CD4-positive, alpha-beta T cell treated with Interleukin-4 for 1 hour (primary cell): ENCODE measurements at places on chromosomes 6 and 20.

DNA sequence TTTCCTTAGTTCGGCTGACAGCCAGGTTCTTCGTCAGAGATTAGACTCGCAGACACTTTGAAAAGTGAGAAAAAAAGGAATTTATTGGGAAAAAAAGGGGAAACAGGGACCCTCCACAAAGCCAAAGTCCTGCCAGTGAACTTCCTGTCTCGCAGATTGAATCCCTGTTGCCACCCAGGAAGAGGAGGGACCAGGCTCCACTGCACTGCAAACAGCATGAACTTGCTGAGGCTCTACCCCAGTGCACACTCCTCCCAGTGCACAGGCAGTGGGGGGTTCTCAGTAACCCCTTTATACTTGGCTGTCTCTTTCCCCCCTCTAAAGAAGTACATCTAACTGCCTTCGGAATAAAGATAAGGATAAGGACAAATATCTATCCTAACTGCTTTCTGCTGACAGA is 959.0 kb downstream of the GRIK2 start:
- no peak for DNase-seq

GRCh38 chr6:13101409-13101808 is 226.9 kb downstream of the TBC1D7 start:
- no peak for DNase-seq

- peak; percentile 71 for DNase-seq
Observed at GRCh38 chr20:63567386-63568169, 6.5 kb downstream of the HELZ2 start.

DNA sequence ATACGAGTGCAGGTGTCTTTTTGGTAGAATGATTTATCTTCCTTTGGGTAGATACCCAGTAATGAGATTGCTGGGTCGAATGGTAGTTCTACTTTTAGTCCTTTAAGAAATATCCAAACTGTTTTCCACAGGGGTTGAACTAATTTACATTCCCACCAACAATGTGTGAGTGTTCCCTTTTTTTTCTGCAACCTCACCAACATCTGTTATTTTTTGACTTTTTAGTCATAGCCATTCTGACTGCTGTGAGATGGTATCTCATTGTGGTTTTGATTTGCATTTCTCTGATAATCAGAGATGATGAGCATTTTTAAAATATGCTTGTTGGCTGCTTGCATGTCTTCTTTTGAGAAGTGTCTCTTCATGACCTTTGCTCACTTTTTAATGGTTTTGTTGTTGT is 1.9 kb upstream of the ZNF831 start:
- DNase-seq, result peak; percentile 75

DNA sequence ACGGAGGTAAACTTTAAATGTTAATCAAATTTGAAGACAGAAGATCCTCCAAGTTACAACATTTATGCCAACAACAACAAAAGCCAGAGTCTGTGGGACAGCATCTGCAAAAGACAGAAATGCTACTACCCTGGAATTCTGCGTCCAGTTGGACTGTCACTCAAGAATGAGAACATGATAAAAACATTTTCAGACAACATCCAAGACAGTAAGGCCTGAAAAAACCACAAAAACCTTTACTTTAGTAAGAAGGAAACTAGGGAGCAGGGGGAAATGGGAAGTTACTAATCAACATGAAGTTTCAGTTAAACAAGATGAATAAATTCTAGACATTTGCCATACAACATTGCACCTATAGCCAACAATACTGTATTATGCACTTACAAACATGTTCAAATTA is 77.6 kb downstream of the MLIP start:
- DNase-seq, result no peak

GRCh38 chr20:40942006-40942405 is 86.6 kb upstream of the TOP1 start:
- no peak for DNase-seq

GRCh38 chr20:34999021-34999451 is 43.4 kb downstream of the MYH7B start:
- no peak for DNase-seq

- no peak for DNase-seq
Observed at GRCh38 chr20:22762576-22763256, 178.3 kb upstream of the FOXA2 start.

- DNase-seq, result no peak
Observed at GRCh38 chr6:67766057-67766456, 869.0 kb upstream of the ADGRB3 start.

DNA sequence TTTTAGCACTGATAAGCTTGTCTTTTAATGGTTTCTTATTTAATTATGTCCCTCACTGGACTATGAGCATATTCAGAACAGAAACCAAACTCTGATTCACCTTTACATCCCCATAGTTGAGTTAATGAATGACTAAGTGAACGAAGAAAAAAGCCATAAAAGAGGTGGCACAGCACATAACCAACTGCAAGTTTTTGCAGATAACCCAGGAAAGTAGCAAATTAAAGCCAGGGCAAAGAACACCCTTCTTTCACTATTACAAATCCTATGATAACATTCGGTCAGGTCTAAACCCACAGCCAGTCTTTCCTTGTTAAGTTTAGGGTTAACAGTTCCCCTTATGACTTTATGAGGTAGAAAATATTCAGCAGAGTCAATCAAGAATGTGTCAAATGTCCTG is 102.7 kb downstream of the RIN2 start:
- DNase-seq, result no peak

DNA sequence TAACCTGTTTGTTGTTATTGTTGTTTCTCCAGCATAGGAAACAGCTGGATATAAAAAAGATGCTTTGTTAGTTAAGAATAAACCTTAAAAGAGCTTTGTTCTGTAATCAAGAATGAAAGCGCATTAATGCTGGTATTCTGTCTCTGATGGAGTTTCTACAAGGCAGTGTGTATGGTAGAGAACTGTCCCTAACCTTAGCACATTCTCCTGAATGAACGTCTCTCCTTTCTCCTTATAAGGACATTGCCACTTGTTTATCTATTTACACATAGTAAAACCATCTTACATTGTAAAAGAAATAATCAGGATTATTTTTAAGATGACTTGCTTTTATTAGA is 33.8 kb upstream of the LCA5 start:
- no peak for DNase-seq

- DNase-seq, result no peak
Observed at GRCh38 chr6:138442663-138443062, 38.6 kb downstream of the HEBP2 start.

DNA sequence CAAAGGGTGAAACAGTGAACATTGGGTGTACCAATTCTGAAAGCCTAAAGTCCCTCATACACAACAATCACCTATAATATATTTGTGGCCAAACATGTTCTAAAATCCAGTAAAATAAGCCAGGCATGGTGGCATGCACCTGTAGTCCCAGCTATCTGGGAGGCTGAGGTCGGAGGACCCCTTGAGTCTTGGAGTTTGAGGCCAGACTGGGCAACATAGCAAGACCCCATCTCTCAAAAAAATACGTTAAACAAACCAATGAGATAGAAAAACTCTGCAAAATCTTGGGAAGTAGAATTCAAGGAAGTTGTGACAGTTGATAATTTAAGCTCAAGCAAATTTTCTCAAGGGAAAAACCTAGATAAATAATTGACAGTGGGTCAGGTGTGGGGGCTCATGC is 92.6 kb downstream of the CAP2 start:
- DNase-seq, result no peak

GRCh38 chr6:109706513-109706912 is 15.4 kb downstream of the FIG4 start:
- no peak for DNase-seq

DNA sequence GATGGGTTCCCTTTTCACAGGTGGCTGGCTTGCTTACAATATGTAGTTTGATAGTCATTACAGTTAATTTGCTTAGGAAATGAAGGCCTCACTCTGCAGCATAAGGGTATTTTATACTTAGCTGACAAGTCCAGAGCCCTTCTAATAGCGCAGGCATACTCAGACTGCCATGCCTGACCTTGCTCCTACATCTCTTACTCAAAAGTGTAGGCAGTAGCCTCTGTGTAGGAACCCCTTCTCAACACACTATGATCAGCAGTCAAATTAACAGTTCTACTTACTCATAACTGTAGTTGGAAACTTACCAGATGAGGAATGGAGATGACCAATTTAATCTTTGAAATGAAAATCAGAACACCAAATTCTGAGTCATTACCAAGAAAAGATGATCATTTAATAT is 373.5 kb downstream of the TBC1D32 start:
- no peak for DNase-seq

- no peak for DNase-seq
Observed at GRCh38 chr20:15836634-15837033, 736.6 kb downstream of the KIF16B start.

DNA sequence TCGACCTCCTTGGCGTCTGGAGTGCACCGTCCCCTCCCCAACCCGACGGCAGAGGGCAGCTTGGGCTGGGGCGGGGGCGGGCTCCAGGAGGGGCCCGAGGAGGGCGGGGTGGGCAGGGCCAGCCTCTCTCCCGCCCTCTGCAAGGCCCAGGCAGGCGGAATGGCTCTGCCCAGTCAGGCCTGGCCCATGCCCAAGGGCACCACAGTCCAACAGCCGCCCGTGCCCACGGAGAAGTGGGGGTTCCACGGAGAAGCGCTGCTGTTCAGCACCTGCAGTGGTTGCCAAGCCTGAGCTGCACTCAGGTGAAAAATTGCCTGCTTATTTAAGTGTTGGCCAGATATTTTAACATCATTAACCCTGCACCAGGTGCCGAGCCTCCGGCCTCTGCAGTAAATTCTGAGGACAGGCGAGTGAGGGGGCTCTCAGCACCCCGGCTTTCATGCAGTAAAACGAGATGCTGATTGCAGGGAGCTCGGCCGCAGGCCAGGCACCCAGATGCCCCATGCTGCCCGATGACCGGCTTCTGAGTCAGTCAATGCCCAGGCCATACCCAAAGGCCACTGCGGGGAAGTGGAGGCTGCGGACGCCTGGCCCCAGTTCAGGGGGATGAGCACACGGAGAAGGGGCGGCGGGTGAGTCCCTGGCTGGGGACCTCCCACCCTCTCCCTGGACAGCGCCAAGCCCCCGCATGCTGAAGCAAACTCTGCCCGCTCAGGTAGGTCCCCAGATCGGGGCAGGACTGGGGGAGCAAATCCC is at the start of gene SRMS:
SRMS (minus strand) TSS at position 25 of the 756 bp plus-strand sequence. CDS start 286 bp downstream, outside the sequence.
- no peak for DNase-seq

- DNase-seq, result no peak
Observed at GRCh38 chr20:48468571-48468970, 359.2 kb downstream of the PREX1 start.

- DNase-seq, result peak; percentile 34
Observed at GRCh38 chr6:132483779-132484679, 28.9 kb downstream of the STX7 start.

DNA sequence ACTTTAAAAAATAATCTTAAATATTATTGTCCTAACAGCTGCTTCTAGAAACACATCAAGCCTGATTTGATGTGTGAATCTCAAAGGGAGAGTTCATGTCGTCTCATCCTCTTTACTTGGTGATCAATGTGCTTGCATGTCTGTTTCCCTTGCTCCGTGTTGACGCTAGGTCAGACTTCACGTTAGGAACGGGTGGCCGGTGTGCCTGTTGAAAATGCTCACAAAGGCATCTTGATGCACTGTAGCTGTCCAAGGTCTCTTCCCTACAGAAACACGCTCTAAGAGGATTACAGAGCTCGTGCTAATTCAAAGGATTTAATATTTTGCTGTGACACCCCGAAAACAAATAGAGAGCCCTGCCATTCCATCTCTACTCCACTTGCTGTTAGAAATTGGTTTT is 84.6 kb downstream of the ID4 start:
- no peak for DNase-seq

GRCh38 chr6:140987364-140988155 is 1145.2 kb upstream of the GJE1 start:
- DNase-seq, result no peak

DNA sequence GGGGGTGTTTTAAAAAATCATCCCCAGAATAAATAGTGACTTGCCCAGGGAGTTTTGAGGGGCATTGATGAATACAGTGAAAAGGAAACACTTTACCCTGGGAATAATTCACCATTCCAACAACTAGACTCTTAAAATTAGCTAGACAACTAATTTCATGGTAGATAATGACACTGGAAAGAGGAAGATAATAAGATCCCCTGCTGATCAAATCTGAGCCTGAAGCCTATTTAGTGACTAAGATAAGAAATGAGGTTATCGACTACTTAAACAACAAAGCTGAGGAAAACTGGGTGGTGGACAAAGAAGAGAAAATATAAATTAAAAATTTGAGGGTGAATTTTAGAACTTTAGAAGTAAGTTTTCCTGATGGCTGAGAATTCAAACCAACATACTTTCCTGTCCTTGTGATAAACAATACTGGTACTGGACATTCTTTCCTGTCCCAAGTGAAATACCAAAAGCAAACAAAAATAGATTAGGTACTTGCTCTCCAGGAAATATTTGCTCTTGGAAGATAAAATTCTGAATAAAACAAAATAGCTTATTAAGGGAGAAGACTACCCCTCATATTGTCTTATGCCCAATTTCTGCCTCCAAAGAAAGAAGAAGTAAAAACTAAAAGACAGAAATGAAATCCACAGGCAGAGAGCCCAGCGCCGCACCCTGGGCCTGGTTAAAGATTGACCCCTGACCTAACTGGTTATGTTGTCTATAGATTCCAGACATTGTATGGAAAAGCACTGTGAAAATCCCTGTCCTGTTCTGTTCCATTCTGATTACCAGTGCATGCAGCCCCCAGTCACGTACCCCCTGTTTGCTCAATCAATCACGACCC is 64.0 kb upstream of the ADGRF4 start:
- no peak for DNase-seq

- no peak for DNase-seq
Observed at GRCh38 chr6:84763003-84763885, 1.2 kb downstream of the TBX18 start.

DNA sequence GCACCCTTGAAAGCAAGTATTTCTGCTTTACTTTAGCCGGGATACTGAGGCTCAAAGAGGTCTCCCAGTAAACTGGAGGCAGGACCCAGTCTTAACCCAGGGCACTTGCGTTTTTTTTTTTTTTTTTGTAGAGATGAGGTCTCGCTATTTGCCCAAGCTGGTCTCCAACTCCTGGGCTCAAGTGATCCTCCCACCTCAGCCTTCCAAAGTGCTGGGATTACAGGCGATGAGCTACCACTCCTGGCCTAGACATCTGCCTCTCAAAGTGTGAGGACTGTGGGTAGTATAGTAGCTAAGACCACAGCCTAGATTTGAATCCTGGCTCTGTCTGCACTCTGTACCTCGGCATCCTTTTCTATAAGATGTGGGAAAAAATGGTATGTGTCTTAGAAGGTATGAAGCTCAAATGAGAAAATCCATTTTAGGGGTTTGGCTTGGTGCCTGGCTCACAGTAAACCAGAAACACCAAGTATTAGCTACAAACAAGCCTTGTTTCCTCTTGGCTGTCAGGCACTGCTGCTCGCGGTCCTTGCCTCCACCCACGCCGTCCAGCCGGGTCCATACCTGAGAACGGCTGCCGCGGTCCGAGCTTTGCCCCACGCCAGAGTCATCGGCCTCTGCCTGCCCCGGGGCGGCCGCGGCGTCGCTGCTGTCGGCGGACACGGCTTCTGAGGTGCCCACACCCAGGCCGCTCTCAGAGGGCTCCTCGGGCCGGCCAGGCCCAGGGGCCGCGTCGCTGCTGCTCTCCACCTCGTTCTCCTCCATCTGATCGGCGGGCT is 1.2 kb downstream of the ZNF335 start:
- no peak for DNase-seq

- no peak for DNase-seq
Observed at GRCh38 chr6:93176070-93176469, 243.3 kb downstream of the EPHA7 start.
